NCI-H524 treated with DMSO at 0.1 percent for 48 hours (cell line): ENCODE measurements at places on chromosomes 11 and 22.

DNA sequence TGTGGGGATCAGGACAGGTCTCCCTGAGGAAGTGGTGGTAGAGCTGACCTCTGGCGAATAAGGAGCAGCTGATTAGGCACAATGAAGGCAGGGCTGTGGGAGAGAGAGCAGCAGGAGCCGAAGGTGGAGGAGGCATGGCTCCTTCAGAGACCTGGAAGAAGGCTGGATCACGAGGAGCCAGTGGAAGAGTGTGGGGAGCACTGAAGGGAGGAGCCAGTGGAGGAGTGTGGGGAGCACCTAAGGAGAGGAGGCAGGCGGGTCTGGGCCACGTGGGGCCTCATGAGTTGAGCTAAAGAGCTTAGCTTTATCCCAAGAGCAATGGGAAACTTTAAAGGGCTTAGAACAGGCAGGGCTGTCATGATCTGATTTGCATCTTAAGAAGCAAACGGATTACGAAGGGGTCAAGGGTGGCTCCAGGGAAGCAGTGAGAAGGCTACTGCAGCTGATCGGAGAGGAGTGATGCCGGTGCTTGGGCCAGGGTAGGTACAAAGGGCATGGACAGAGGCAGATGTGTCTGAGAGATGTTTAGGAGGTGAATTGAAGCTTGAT lies 44.9 kb upstream of the EIF3D start:
- DNase-seq = no peak

- no peak for DNase-seq
Observed at GRCh38 chr11:62914416-62914815, 6.7 kb downstream of the CHRM1 start.

DNA sequence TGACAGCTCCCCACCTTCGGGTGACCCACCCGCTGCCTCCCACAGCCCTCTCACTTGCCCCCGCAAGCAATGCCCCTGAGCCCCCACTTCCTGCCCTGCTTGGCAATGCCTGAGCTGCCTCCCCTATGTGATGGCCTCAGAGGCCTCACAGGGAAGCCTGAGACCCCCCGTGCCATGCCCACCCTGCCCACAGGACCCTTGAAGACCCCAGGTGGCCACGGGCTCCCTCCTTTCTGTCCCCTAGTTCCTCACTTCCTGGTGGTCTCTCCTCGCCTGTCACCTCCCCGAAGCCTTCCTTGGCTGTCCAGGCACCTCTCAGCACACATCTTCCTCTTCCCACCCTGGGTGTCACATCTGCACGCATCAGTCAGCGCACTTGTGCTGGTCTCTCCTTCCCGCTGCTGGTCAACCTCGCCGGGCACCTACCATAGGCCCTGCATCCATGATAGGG lies 90.5 kb downstream of the BRD1 start:
- DNase-seq = no peak

- DNase-seq = no peak
Observed at GRCh38 chr22:45233386-45233785, 7.3 kb downstream of the KIAA0930 start.

GRCh38 chr11:17218403-17218802 lies 10.6 kb upstream of the PIK3C2A start:
- no peak for DNase-seq
